Activated T-helper 2 cell treated with anti-CD3 and anti-CD28 coated beads, Interferon-gamma antibody, Interleukin-2, Interleukin-4, amounts not matched to agents 10 μg/mL and 5 μg/mL and 100 μg/mL, durations not matched to agents 14 hours and 24 hours and 36 hours (primary cell): ENCODE measurements at places on chromosomes 7 and 10. TPM values are rescaled to one million over a fixed set of nuclear protein-coding genes. Genes with fewer than 3 reads are reported as not detected.

The C1GALT1 gene
- 37.1 and 37.6 TPM in 2 replicates for total RNA-seq

The MYO1G gene
- 442 and 450 TPM in 2 replicates for total RNA-seq

The PON1 gene
- total RNA-seq, result not detected in 2 replicates

The MSMB gene
- total RNA-seq, result not detected in 2 replicates

The VWC2 gene
- total RNA-seq, result not detected in 2 replicates

The MYOZ1 gene
- not detected in 2 replicates for total RNA-seq

The WIPF3 gene
- not detected in 2 replicates for total RNA-seq

The ALOX5 gene
- 0.21 and 0.32 TPM in 2 replicates for total RNA-seq

The AS3MT gene
- total RNA-seq, result 0.18 and 0.50 TPM in 2 replicates

The VENTX gene
- 0.07 TPM in 1 of 2 replicates, not detected in the other for total RNA-seq

The GTF2IRD2 gene
- 7.2 and 10.0 TPM in 2 replicates for total RNA-seq

The NYAP1 gene
- total RNA-seq, result 0.27 and 0.34 TPM in 2 replicates

The OR2A12 gene
- total RNA-seq, result not detected in 2 replicates

The CPN1 gene
- not detected in 2 replicates for total RNA-seq

The OGDHL gene
- 3.7 and 3.9 TPM in 2 replicates for total RNA-seq

The IQUB gene
- total RNA-seq, result 0.25 TPM in 1 of 2 replicates, not detected in the other

The NODAL gene
- not detected in 2 replicates for total RNA-seq

The PDE6C gene
- total RNA-seq, result not detected in 2 replicates

The CALCR gene
- total RNA-seq, result not detected in 2 replicates

The ELFN1 gene
- total RNA-seq, result not detected in 2 replicates

The SYNPO2L gene
- 0.05 TPM in 1 of 2 replicates, not detected in the other for total RNA-seq

The TMEM176B gene
- total RNA-seq, result 0.14 TPM in 1 of 2 replicates, not detected in the other

The LIPJ gene
- not detected in 2 replicates for total RNA-seq

The SPDYE17 gene
- not detected in 2 replicates for total RNA-seq

The SPAG6 gene
- total RNA-seq, result 0.14 and 0.62 TPM in 2 replicates

The GBX1 gene
- not detected in 2 replicates for total RNA-seq

The ADCYAP1R1 gene
- total RNA-seq, result not detected in 2 replicates

The EXOC6 gene
- 12.4 and 12.5 TPM in 2 replicates for total RNA-seq

The INA gene
- total RNA-seq, result 0.78 and 0.87 TPM in 2 replicates

The COL28A1 gene
- 0.07 TPM in 1 of 2 replicates, not detected in the other for total RNA-seq

The GJC3 gene
- total RNA-seq, result 0.21 TPM in 1 of 2 replicates, not detected in the other

The EPO gene
- 0.14 TPM in 1 of 2 replicates, not detected in the other for total RNA-seq

The BRI3 gene
- 63.6 and 67.6 TPM in 2 replicates for total RNA-seq

The ZNF727 gene
- 0.11 and 0.18 TPM in 2 replicates for total RNA-seq

The TAS2R5 gene
- 0.60 and 0.62 TPM in 2 replicates for total RNA-seq
